Stimulated activated CD8-positive, alpha-beta memory T cell treated with anti-CD3 and anti-CD28 coated beads, Interleukin-7, amount 100 ng/mL, for 4 hours (primary cell): ENCODE measurements at places on chromosomes 1 and 21.

- no peak for DNase-seq
Observed at GRCh38 chr1:200901796-200902444, 7.2 kb downstream of the INAVA start.

- no peak for DNase-seq
Observed at GRCh38 chr1:5935026-5935425, 57.2 kb downstream of the NPHP4 start.

GRCh38 chr1:53139951-53140361 lies 2.5 kb downstream of the SLC1A7 start:
- no peak for DNase-seq

GRCh38 chr1:230807029-230807428 lies 59.8 kb downstream of the CAPN9 start:
- DNase-seq: no peak

DNA sequence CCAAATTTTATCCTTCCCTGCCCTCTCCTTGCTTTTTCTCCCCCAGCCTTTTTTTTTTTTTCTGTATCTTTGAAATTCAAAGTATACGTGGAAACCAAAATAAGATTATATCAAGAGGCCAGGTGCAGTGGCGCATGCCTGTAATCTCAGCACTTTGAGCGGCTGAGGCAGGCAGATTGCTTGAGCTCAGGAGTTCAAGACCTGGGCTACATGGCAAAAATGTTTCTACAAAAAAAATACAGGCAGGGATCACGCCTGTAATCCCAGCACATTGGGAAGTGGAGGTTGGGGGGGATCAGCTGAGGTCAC lies 6.6 kb upstream of the PRCC start:
- DNase-seq: no peak

GRCh38 chr1:22838965-22839364 lies 128.3 kb downstream of the EPHB2 start:
- DNase-seq: no peak

DNA sequence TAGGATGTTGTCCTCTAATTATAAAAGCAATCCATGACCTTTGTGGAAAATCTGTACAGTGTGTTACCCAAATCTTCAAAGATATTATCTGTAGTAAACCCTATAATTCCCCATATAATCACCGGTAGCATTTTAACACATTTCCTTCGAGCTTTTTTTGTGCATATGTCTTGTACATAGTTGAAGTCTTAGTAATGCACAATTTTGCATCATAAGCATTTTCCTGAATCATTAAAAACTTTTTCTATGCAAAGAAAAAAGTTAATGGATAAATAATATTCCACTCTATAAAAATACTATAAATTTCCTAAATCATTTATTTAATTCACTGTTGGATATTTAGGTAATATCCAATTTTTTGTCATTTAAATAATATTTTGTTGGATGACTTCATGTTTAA lies 201.7 kb downstream of the RRAGC start:
- DNase-seq: no peak
